MM.1S (cell line): ENCODE measurements at places on chromosomes 7 and 10.

DNA sequence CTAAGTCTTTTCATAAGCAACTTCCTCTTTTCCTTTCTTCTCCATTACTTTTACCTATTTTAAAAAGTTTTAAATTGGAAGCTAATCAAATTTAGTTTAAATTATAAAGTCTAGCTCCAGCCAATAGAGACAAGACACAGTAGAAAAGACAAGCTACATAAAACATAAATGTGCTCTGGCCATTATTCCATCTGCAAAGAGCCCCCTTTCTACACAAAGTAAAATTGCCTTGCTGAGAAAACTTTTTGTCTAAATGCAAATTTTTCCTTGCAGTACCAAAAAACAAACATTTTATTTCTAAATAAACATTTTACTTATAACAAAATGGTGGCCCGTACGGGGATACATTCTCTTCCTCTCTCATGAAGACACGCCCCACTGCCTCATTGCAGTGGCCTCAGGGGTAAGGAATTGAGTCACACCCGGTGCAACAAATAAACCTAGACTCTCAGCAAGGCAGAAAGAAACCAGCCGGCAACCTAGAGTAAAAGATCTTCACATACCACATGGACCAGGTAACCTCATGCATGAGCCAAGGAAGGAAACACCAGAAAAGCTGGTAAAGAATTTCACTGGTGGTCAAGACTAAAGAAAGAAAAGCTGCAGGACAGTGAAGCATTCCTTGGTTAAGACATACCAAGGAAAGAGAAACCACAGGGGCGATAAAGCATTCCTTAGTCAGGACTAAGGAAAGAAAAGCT, 71.6 kb upstream of the ZNF746 start:
- H3K36me3 ChIP-seq, result no peaks in the 10 kb centered on the region; the same call in 1 of the 2 replicates
- no peaks in the 10 kb centered on the region for H3K27me3 ChIP-seq
- no peak overlapping the region for H3K4me3 ChIP-seq

- H3K4me3 ChIP-seq, result no peak overlapping the region
- H3K4me1 ChIP-seq, result no peaks in the 10 kb centered on the region
- no peak overlapping the region for H3K27ac ChIP-seq
These were observed 127.2 kb downstream of the PPP1R17 start for GRCh38 chr7:31814187-31814586.

DNA sequence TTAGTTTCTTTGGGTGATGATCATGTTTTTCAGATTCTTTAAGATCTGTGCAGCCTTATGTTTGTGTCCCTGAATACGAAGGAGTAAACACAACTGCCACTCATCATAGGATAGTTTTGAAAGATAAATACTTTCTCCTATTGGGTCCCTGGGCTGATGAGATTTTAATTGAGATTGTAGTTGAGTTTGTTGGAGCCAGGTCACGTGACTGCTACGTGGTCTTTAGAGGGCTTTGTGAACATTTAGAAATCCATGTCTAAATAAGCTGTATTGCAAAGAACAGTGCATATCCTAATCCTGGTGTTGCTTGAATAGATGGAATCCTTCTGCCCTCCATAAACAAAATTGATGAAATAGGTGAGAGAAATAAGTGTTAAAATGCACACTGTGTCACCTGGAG, 17.4 kb upstream of the ZNF716 start:
- DNase-seq, result no peak
- H3K27me3 ChIP-seq, result no peaks in the 10 kb centered on the region
- H3K4me1 ChIP-seq, result no peaks in the 10 kb centered on the region
- H3K4me3 ChIP-seq, result no peak overlapping the region
- no peak overlapping the region for H3K27ac ChIP-seq

- H3K27ac ChIP-seq, result no peak overlapping the region
- no peak for DNase-seq
- H3K27me3 ChIP-seq, result no peaks in the 10 kb centered on the region; the same call in 1 of the 2 replicates
- no peaks in the 10 kb centered on the region for H3K4me1 ChIP-seq
- no peaks in the 10 kb centered on the region for H3K36me3 ChIP-seq
These were observed 8.3 kb upstream of the EBF3 start for GRCh38 chr10:129972145-129972965.

DNA sequence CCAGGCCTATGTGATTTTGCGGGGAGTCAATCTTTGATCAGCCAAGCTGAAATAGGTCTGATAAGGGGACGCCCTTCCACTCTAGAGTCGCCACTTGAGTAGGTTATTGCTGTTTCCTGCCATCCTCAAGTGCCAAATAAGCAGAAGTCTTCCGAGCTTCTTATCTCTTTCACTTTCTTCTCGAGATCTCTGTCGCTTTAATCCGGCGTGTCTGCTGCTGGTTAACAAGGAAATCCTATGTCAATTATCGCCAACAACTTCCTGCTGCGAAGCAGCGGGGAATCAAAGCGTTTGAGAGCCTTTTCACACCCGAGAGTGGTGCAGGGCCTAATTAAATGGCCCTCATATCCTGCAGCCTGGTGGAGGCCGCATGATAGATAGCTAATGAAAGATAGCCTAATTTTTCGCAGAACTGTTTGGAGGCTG, 215.9 kb downstream of the RAB11FIP2 start:
- H3K4me1 ChIP-seq, result no peaks in the 10 kb centered on the region
- H3K4me3 ChIP-seq, result no peak overlapping the region
- H3K27ac ChIP-seq, result no peak overlapping the region
- no peaks in the 10 kb centered on the region for H3K27me3 ChIP-seq
- no peaks in the 10 kb centered on the region for H3K36me3 ChIP-seq

DNA sequence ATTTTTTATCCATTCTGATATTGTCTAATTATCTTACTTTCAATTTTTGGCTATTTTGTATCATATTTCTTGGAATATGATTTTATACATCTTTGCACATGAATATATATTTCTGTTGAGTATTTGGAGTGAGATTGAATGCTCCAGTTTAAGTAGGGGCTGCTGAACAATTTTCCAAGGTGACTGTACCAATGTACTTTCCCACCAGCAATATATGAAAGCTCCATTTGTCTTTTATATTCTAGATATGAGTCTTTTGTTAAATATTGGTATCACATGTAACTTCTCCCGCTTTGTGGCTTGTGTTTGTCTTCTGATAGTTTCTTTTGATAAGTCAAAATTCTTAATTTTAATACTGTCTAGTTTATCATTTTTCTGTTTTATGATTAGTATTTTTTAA, 144.6 kb upstream of the MDFIC start:
- H3K36me3 ChIP-seq, result no peaks in the 10 kb centered on the region
- H3K4me3 ChIP-seq, result no peak overlapping the region
- H3K27ac ChIP-seq, result no peak overlapping the region

DNA sequence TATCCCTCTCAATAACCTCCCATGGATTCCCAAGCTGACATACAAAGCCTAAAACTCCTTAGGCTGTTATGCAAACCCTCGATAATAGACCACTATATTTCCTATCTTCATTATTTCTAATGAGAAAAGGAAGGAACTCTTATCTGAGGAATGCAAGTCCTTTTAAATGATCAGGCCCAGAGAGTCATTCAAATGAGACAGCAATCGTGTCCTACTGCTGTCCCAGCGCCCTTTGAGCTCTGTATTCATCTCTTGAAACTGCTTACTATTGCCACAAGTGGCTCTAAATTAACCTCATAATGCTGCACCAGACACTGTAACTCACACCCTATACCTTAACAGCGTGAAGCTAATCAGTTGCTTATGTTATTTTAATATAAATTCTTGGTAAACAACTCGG, 182.1 kb upstream of the NAMPT start:
- DNase-seq, result no peak
- H3K36me3 ChIP-seq, result no peaks in the 10 kb centered on the region
- H3K4me3 ChIP-seq, result no peak overlapping the region
- no peak overlapping the region for H3K27ac ChIP-seq

DNA sequence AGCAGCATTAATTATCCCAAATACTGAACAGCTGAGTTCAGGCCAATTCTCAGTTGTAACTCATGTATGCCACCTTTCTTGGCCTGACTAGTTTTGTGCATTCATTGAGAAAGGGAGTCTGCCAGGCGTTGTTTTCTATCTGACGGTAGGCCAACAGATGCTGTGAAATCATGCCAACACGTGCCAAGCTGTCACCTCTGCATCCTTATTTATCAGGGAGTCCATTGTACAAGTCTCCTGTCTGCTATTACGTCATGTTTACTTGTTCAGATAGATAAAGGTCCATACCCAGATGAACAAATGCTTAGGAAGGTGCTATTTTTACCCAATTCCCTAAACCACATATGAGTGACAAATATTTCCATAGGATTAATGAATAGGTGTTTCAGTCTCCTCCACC, 127.2 kb upstream of the CDK6 start:
- no peaks in the 10 kb centered on the region for H3K27me3 ChIP-seq
- H3K36me3 ChIP-seq, result no peaks in the 10 kb centered on the region
- H3K4me3 ChIP-seq, result no peak overlapping the region
- no peak for DNase-seq

DNA sequence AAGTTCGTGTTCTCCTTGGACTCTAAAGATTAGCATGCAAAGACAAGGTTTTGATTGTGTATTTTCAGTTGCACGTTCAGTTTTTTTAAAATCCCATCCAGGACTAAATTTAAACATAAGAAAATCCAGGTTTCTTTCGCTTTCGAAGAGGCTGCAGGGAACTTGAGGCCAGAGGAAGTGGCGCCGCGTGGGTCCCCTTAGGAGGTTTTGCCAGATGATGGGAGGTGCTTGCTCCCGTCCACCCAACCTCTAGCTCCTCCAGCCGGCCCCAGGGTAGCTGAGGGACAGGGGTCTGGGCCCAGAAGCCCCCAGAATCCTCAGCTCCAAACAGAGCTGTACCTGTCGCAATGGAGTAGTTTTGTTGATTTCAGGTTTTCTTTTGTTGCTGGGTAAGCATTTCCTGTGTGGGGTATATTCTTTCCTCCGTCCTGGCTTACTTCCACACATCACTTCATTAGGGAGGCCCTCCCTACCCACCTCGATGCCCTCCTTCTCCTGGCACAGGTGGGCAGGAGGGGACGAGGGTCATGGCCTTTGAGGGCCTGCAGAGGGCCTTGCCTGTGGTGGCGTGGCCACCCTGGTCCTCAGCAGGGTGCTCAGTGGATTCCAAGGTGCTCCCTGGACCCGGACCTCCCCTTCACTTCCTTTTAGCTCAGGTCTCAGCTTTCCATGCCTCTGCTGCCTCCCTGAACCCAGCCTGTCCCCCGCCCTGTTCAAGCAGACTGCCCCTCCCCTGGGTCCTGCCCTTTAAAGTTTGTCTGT, 32.6 kb downstream of the LHPP start:
- H3K27me3 ChIP-seq, result no peaks in the 10 kb centered on the region
- no peak for DNase-seq
- no peaks in the 10 kb centered on the region for H3K36me3 ChIP-seq
- H3K4me3 ChIP-seq, result no peak overlapping the region

DNA sequence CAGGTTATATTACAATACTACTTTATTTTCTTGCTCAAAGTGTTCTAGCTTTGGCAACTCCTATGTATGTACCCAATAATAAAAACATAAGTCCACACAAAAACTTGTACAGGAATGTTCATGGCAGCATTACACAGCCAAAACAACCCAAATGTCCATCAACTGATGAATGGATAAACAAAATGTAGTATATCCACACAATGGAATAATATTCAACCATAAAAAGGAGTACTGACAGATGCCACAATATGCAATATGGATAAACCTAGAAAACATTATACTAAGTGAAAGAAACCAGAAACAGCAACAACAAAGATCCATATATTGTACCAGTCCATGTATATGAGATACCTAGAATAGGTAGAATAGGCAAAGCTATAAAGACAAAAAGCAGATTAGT, 21.0 kb downstream of the PPA1 start:
- no peaks in the 10 kb centered on the region for H3K4me1 ChIP-seq
- no peak for DNase-seq
- H3K27me3 ChIP-seq, result no peaks in the 10 kb centered on the region

GRCh38 chr10:33189363-33189762, 145.1 kb downstream of the NRP1 start:
- no peaks in the 10 kb centered on the region for H3K27me3 ChIP-seq
- no peak overlapping the region for H3K4me3 ChIP-seq
- H3K4me1 ChIP-seq, result no peaks in the 10 kb centered on the region
- no peak overlapping the region for H3K27ac ChIP-seq
- no peak for DNase-seq
- no peaks in the 10 kb centered on the region for H3K36me3 ChIP-seq

DNA sequence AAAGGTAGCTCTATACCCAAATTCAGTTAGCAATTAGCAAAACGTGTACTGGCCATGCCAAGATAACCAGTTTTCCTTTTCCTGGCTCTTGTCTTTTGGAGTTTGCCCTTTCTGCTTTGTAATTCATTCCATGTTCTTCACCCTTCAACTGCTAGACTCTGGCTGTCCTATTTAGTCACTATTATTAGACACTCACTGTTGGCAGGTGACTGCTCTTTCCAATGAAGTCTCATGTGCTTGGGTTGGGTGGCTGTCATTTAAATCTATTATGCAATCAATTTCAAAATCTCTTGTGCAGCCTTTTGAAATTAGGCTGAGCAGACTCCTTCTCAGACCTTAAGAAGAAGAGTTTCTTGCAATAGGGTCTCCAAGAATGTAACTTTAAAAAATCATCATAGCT, 266.5 kb downstream of the GPR158 start:
- H3K27me3 ChIP-seq, result no peaks in the 10 kb centered on the region
- no peak overlapping the region for H3K4me3 ChIP-seq
- H3K27ac ChIP-seq, result no peak overlapping the region
- H3K36me3 ChIP-seq, result no peaks in the 10 kb centered on the region
- H3K4me1 ChIP-seq, result no peaks in the 10 kb centered on the region

DNA sequence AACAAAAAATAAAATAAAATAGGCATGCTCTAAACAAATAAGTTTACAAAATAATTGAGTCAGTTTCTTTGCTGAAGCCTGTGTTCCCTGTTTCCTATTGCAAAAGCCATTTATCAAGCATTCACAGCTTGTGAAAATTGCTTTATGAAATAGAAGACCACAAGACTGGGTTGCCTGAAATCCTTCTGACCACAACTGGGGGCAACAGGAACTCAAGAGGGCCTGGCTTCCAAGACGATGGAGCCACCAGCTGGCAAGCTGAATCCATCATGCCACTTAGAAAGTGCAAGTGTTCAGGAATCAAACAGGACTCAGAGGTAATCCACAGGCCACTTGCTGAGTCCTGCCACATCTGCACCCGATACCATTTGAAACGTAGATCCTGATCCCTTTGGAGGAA, 752 bp upstream of the ABCA13 start:
- DNase-seq, result no peak
- no peaks in the 10 kb centered on the region for H3K36me3 ChIP-seq
- no peaks in the 10 kb centered on the region for H3K27me3 ChIP-seq
- H3K27ac ChIP-seq, result no peak overlapping the region
- no peaks in the 10 kb centered on the region for H3K4me1 ChIP-seq
- no peak overlapping the region for H3K4me3 ChIP-seq
